Common myeloid progenitor, CD34-positive (primary cell): ENCODE measurements at places on chromosomes 3 and 15.

- DNase-seq: no peak
Observed at GRCh38 chr3:154678041-154678654, 248.2 kb upstream of the GPR149 start.

GRCh38 chr15:84975871-84976351, 5.7 kb upstream of the PDE8A start:
- DNase-seq: no peak

DNA sequence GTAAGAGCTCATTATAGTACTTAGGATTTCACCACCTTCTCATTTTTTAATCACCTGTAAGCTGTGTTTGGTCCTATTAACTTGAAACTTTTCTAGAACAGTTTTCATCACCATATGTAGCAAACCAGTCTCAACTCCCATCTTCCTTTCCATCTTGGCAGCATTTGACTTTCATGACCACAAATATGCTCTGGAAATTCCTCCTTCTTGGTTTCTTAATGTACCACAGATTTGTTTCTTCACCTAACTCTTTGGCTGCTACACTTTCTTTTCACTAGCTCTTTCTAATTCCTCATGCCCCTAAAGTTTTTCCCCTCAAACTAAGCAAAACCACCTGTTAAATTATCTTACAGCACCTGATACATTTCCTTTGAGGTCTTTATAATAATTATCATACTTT, 13.2 kb upstream of the NMB start:
- DNase-seq: no peak

- no peak for DNase-seq
Observed at GRCh38 chr3:18989237-18989795, 159.0 kb upstream of the KCNH8 start.

GRCh38 chr3:40306336-40306735, 3.2 kb upstream of the EIF1B start:
- DNase-seq: no peak

- no peak for DNase-seq
Observed at GRCh38 chr3:8450618-8451017, 51.0 kb upstream of the LMCD1 start.

- no peak for DNase-seq
Observed at GRCh38 chr3:177284383-177284881, 87.2 kb upstream of the TBL1XR1 start.

GRCh38 chr3:50983887-50984286, 309.2 kb downstream of the DOCK3 start:
- DNase-seq: no peak

GRCh38 chr3:126996905-126997304, 14.0 kb downstream of the PLXNA1 start:
- no peak for DNase-seq

GRCh38 chr3:169759256-169759655, 5.6 kb downstream of the TERC start:
- peak; percentile 89 for DNase-seq

DNA sequence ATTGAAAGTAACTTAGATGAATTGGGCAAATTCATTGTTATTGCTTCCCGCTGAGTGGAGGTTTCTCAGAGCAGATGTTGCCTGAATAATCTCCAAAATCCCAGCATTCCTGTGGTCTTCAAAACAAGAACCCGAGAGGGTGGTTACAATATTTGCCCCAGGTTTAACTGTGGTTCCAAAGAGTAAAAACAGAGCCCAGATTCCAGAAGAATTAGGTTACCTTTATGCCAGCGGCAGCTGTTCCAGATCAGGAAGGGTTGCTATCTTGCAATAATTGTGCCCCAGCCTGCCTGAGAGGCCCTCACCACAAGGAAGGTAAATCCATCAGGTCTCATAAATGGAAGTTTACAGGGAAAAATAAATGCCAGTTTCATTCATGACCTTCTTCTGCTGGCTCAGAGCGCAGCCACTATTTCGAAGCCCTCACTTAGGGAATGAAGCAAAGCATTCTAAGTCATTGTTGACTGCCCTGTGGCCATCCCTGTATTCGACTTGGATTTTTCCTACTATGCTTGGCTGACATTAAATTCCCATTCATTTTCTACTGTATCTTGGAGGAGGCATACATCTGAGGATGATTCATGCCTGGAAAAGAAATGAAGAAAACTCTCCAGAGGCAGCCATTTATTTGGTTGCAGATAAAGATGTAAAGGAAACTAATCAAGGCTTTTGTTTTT, 54.6 kb downstream of the SSUH2 start:
- no peak for DNase-seq

GRCh38 chr15:33126559-33127290, 67.8 kb downstream of the FMN1 start:
- DNase-seq: peak; percentile 89

GRCh38 chr15:95087253-95087609, 855.9 kb downstream of the MCTP2 start:
- no peak for DNase-seq

DNA sequence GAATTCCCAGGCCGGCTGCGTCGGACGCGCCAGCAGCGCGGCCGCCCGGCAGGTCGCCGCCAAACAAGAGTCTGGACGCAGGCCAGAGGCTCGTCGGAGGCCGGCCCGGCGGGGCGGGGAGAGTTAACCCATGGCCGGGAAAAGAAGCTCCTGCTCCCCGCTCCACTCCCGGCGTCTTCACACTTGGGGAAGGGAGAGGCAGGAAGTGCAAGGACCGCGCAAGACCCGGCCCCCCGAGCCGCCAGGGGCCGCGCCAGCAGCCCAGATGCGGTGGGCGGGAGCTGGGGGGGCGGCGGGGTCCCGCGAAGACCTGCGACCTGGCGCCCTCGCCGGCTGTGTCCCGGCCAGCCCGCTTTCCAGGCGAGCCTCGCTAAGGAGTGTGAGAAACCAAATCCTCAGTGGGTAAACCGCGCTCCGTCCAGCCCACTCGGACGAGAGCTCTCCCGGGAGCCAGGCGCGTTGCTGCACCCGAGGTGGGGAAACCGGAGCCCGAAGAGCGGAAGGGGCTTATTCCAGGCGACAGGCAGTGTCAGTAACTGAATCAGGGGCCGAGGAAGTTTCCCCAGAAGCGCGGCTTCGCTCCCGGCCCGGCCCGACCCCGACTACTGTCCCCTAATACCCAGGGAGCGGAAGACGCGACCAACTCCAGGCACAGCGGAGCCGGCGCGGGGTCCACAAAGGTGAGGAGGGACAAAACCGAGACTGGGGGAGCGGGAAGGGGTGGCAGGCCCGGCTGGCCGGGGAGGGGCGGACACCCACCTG, 721 bp downstream of the ADAMTS7 start:
- DNase-seq: no peak

GRCh38 chr3:93969443-93969842, 4.3 kb downstream of the PROS1 start:
- no peak for DNase-seq

GRCh38 chr3:46456118-46456517, 8.6 kb downstream of the LTF start:
- no peak for DNase-seq
